ENCODE measurements at places on chromosomes 4 and X.

DNA sequence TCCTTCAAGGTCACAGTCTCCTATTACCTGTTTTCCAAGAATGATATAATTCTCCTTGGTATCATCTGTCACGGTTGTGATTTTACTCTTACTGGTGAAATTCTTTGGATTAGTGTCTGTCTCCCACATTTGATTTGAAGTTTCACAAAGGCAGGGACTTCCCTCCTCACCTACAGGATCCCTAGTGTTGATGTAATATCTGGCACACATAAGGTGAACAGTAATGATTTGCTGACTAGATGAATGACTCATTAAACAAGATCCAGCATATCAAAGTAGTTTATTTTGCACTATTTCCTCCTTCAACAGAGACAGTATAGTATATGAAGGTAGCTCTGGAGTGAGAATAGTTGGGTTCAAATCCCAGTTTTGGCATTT is 135.3 kb upstream of the IL1RAPL2 start:
- DNase-seq: no peak

GRCh38 chrX:120794525-120794975 is 81.1 kb downstream of the CT47B1 start:
- no peak for DNase-seq

DNA sequence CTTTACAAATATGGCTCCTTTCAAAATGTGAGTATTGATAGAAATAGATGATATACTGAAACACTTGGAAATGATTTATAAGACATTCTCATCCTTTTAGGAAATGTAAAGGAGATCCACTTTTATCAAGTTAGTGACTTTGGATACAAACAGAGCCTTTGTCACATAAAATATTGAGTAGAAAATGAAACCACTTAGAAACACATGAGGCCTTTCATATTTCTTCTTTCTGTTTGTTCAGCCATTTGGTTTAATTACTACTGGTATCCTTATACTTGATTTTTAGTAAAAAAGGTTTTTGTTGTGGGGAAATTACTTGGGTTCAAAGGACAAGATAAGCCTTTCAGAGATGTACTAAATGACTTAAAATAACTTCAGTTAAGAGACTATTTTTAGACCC is 4.1 kb downstream of the STOX2 start:
- DNase-seq: no peak

GRCh38 chr4:76087007-76087769 is 12.7 kb downstream of the ART3 start:
- DNase-seq: no peak
